Uterus (tissue), 4 donors: ENCODE measurements at places on chromosomes 1 and 21.

- no peaks in the 10 kb centered on the region for H3K27me3 ChIP-seq
- H3K4me3 ChIP-seq, result no peak overlapping the region
- H3K36me3 ChIP-seq, result no peaks in the 10 kb centered on the region
- no peak overlapping the region for H3K27ac ChIP-seq
Observed at GRCh38 chr1:215282557-215282956, 200.0 kb downstream of the KCNK2 start.

DNA sequence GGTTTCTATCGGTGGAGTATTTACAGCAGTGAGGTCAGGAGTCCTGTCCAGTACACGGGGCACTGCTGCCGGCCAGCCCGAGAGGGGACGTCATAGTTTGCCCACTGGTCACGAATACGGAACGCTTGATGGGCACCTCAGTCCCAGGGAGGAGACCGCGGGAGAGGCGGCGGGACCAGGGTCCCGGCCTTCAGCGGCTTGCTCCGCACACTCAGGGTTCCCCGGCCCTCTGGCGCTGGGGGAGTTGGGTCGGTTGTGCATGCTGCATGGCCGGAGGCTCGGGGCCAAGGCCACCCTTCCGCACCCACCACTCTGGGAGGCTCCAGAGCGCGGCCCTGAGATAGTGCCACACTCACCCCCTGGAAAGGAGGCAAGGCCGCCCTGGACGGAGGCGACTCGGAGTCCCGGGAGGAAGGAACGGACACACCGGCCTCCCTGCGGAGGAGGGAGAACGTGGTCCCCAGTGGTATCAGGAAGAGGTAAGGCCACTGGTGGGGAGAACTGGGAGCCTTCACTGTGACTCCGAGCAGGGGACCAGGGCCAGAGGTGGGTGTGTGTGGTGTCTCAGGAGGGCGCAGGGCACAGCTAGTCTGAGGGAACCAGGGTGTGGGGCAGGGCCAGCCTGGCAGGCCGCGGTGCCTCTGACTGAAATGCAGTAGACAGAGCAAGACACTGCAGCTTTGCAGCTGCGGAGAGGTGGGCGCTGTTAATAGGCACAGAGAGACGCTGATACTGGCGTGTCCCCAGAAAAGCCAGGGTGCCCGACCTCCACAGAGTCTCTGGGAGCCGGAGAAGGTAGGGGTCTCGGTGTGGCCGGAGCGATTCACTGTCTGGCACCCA lies 28.6 kb upstream of the PRSS38 start:
- peaks cover 13% of the 10 kb centered on the region for H3K4me1 ChIP-seq
- H3K27me3 ChIP-seq, result no peaks in the 10 kb centered on the region
- peak overlapping the region; percentile 52 for H3K4me3 ChIP-seq

- H3K27ac ChIP-seq, result no peak overlapping the region
- H3K36me3 ChIP-seq, result no peaks in the 10 kb centered on the region
- DNase-seq, result no peak
- H3K4me1 ChIP-seq, result no peaks in the 10 kb centered on the region
Observed at GRCh38 chr1:170985406-170985805, 50.1 kb downstream of the MROH9 start.

DNA sequence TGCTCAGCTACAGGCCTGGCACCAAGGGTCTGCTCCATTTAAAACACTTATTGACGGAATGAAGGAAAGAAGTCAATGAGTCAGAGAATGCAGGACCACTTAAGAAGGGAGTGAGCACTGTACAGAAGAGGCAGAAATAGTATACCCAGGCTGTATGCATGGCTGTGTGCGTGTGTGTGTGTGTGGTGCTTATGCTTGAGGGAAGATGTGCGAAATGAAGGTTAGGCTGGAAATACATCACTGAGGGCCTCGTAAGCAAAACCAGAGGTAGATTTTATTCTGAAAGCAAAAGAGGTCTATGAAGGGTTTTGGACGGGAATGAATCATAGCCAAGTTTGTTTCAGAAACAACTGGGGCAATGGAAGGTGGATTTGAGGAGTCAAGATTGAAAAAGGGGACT lies 9.7 kb upstream of the ADGRB2 start:
- H3K27ac ChIP-seq, result no peak overlapping the region
- no peaks in the 10 kb centered on the region for H3K4me1 ChIP-seq
- no peak overlapping the region for H3K4me3 ChIP-seq

- H3K4me3 ChIP-seq, result no peak overlapping the region
- DNase-seq, result no peak
- no peak overlapping the region for H3K27ac ChIP-seq
- H3K27me3 ChIP-seq, result no peaks in the 10 kb centered on the region
- H3K36me3 ChIP-seq, result no peaks in the 10 kb centered on the region
- H3K4me1 ChIP-seq, result no peaks in the 10 kb centered on the region
Observed at GRCh38 chr21:45870851-45871615, 110.5 kb upstream of the COL6A1 start.

DNA sequence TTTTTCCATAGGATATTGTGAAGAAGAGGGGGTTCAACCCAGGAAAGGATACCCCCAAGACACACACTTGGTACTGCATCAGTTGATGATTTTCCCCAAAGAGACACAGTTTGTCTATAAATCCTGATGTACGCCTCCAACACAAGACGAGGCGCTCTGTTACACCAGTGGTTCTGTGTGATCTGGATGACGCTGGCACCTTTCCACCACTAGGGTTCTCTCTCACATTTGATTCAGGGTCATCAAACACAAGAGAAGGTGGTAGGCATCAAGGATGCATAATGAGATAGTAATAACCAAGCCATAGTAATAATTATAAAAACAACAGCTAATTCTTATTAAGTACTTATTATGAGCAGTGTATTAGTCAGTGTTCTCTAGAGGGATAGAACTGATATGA lies 508.8 kb upstream of the ZP4 start:
- no peak overlapping the region for H3K4me3 ChIP-seq
- no peaks in the 10 kb centered on the region for H3K36me3 ChIP-seq
- H3K27me3 ChIP-seq, result no peaks in the 10 kb centered on the region
- H3K4me1 ChIP-seq, result no peaks in the 10 kb centered on the region
- H3K27ac ChIP-seq, result no peak overlapping the region
- no peak for DNase-seq

DNA sequence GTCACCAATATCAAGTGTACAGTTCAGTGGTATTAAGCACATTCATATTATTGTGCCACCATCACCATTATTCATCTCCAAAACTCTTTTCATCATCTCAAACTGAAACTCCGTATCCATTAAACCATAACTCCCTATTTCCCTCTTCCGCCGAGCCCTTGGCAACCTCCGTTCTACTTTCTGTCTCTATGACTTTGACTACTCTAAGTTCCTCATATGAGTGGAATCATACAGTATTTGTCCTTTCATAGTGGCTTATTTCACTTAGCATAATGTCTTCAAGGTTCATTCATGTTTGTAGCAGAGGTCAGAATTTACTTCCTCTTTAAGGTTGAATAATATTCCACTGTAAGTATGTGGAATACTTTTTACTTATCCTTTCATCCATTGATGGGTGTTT lies 21.7 kb downstream of the SELP start:
- no peaks in the 10 kb centered on the region for H3K36me3 ChIP-seq
- DNase-seq, result no peak
- H3K27me3 ChIP-seq, result no peaks in the 10 kb centered on the region
- H3K4me3 ChIP-seq, result no peak overlapping the region
- no peaks in the 10 kb centered on the region for H3K4me1 ChIP-seq
- H3K27ac ChIP-seq, result no peak overlapping the region

DNA sequence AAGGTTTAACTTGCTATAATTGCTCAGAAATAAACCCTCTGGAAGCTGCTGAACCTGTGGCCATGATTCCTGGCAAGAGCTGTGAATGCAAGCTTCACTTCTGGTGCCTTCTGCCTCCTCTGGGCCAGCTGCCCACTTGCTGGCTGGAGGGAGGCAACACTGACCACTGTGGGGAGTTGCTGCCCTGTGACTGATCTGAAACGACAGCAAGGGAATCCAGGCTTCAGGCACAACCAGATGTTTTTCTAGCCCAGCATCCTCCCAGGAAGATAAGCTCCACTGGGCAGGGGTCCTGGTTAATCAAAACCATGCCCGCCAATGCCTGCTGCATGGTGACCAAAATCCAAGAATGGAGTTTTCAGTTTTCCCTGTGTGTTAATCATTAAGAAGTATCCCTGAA lies 180.0 kb upstream of the HMGB4 start:
- H3K27ac ChIP-seq, result no peak overlapping the region
- no peak for DNase-seq
- H3K27me3 ChIP-seq, result no peaks in the 10 kb centered on the region
- no peak overlapping the region for H3K4me3 ChIP-seq
- no peaks in the 10 kb centered on the region for H3K4me1 ChIP-seq

DNA sequence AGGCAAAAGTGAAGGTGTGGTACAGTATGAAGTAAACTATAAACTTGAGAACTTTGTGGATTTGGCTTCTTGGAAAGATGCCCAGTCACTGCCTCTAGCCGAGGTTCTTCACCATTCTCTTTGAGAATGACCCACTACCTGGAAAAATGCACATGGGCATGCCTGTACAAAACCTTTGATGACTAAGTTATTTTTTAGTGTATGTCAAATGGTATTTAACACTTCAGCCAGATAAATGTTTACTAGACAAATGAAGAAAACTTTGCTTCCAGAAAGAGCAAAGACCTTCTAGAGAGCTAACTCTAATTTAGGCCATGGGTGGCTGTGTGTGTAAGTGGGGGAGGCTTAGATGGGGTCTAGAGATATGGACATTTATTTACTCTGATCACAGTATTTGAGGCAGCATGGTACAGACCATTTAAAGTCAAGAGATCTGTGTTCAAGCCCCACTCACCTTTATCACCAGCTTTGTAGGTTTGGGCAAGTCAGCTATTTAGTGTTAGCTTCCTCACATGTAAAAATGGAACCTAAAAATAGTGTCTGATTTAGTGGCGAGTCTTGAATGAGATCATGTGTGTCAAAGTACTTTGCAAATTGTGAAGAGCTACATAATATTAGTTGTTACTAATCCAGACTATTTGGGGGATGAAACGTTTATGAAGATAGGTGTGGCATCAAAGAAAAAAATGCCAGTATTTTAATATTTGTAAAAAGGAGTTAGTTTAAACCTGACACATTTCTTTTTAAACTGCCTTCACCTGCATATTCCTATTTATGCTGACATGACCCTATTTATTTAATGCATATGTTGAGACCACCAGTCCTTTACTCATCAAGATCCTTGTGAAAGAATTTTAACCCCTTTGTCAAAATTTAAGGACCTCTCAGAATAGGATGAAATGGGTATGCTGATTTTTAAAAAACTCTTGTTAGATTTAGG lies 20.2 kb downstream of the NFYC start:
- DNase-seq, result no peak
- H3K4me3 ChIP-seq, result no peak overlapping the region
- no peaks in the 10 kb centered on the region for H3K36me3 ChIP-seq
- peak overlapping the region; percentile 56 for H3K27ac ChIP-seq
- H3K27me3 ChIP-seq, result no peaks in the 10 kb centered on the region
- no peaks in the 10 kb centered on the region for H3K4me1 ChIP-seq

DNA sequence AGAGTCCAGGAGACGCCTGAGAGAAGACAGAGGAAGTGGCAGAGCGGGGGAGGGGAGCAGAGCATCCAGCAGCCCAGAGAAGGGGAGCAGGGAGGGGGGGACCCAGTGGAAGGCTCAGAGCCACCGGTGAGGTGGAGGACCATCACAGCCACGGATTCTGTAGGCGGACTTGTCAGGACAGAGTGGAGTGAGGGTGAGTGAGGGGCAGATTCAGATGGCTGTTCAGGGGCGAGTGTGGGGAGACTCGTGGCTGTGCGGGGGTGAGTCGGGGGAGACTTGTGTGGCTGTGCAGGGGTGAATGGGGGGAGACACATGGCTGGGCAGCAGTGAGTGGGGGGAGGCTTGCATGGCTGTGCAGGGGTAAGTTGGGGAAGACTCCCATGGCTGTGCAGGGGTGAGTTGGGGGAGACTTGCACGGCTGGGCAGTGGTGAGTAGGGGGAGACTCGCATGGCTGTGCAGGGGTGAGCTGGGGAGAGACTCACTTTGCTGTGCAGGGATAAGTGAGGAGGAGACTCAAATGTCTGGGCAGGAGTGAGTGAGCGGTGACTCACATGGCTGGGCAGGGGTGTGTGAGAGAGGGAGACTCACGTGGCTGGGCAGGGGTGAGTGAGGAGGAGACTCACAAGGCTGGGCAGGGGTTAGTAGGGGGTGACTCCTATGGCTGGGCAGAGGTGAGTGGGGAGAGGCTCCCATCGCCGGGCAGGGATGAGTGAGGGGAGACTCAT lies 56.8 kb upstream of the ABCG1 start:
- no peak overlapping the region for H3K4me3 ChIP-seq
- H3K27ac ChIP-seq, result no peak overlapping the region

- DNase-seq, result no peak
- no peaks in the 10 kb centered on the region for H3K4me1 ChIP-seq
- H3K4me3 ChIP-seq, result no peak overlapping the region
- H3K36me3 ChIP-seq, result no peaks in the 10 kb centered on the region
Observed at GRCh38 chr1:45409276-45409675, 69.0 kb upstream of the MUTYH start.

- peak; percentile 56 for DNase-seq
- no peaks in the 10 kb centered on the region for H3K27me3 ChIP-seq
- peak overlapping the region; percentile 80 for H3K27ac ChIP-seq
- H3K36me3 ChIP-seq, result no peaks in the 10 kb centered on the region
Observed at GRCh38 chr1:184973272-184974055, 844 bp downstream of the NIBAN1 start.

- peaks cover 10% of the 10 kb centered on the region for H3K4me1 ChIP-seq
- H3K27me3 ChIP-seq, result no peaks in the 10 kb centered on the region
- DNase-seq, result no peak
Observed at GRCh38 chr21:28758042-28758882, 234.4 kb downstream of the LTN1 start.
